Neural progenitor cell (in vitro differentiated cells): ENCODE measurements at places on chromosomes 13 and 19. TPM values are rescaled to one million over a fixed set of nuclear protein-coding genes. Genes with fewer than 3 reads are reported as not detected.

The FKRP gene
- 18.6 and 40.5 TPM in 2 replicates for total RNA-seq

- DNase-seq = no peak
Observed at GRCh38 chr19:43306097-43306496, 36.8 kb upstream of the PSG9 start.

The OVOL3 gene
- not detected in 2 replicates for total RNA-seq

DNA sequence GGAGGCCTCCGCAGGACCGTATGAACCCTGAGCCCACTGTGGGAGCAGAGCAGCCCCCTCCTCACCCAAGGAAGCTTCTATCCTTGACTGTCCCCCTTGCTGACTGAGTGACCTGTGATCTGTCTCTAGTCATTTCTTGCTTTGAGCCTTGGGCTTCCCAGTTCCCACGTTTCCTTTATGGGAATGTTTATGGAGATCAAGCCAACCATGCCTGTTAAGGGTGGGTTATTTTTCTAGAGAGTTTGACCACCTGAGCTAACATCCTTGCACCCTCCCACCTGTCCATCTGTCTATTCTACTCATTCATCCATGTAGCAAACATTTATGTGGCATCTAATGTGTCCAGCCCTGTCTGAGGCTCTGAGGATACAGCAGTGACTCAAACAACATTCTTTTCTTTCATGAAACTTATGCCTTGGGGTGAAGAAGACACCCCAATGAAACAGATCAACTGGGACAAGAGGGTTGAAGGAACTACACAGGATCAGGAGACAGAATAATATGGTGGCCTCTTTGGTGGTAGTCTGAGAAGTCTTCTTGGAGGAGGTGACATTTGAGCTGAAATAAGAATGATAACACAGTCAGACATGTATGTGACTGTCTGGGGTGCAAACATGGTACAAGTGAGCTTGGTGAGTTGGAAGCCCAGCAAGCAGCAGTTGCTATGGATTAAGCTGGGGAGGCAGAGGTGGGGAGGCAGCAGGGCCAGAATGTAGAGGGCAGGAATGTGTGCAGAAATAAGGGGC lies 30.5 kb downstream of the CERS4 start:
- DNase-seq = no peak

The PNMA8B gene
- 0.09 and 3.9 TPM in 2 replicates for total RNA-seq
